ENCODE measurements at places on chromosomes 3 and 15. TPM values are rescaled to one million over a fixed set of nuclear protein-coding genes. Genes with fewer than 3 reads are reported as not detected.

TRIM59 gene
- total RNA-seq: 27.9 TPM

C2CD4A gene
- total RNA-seq: 0.15 TPM

LRRC49 gene
- 8.3 TPM for total RNA-seq

LRRC31 gene
- not detected for total RNA-seq

Measured in Panc1 (cell line).